ENCODE measurements at places on chromosomes 5 and 9. TPM values are rescaled to one million over a fixed set of nuclear protein-coding genes. Genes with fewer than 3 reads are reported as not detected.
A peak's percentile ranks its signal among the peaks of the same experiment; 100 is the strongest.

DNA sequence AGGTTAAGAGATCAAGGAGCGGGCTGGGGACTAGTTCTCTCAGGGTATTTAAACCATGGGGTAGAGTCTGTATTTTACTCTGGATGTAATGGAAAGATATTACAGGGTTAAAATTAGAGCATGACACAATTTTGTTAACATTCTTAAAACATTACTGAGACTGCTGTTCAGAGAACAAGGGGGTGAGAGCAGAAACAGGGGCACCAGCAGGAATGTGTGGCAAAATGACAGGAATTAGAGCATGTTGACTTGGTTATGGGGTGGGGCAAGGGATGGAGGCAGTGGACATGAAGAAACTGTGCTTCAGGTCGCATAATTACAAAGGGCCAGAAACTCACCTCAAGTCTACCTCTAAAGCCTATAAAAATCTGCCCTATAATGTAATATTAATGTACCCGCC lies 75.0 kb downstream of the TMEM232 start:
- no peak for DNase-seq

GRCh38 chr9:124665391-124666058 lies 105.6 kb downstream of the NR6A1 start:
- no peak for DNase-seq

DNA sequence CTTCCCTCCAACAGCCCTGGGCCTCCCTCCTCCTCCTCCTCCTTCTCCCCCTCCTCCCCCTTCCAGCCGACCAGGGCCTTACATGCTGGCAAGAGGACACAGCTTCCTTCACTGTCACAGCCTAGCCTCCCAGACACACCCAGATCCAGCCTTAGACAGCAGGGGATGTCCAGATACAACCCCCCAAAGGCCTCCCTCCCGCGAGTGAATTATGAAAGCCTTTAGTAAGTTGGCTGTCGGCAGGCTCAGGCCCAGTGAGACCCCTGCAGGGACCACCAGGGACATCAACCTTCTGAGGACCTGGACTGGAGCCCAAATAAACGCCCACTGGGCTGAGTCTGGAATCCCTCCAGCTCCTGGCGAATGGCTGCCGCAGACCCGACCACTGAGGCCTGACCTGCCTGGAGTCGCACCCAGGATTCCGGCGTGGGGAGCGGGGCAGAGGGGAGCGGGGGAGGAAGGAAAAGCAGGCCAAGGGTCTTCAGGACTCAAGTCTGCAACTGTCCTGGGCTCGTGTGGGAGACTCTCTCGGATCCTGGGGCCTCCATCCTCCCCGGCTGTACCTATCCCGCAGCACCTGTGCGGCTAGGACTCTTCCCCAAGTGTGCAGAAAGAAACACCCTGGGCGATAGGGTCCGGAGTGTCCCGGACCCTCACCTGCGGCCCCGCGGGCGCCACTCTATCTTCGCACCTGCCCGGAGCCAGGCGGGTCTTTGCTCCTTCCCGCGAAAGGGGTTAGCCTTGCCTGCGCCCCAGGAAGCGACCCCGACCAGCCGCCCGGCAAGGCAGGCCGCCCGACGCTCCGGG lies 705 bp downstream of the SEPTIN8 start:
- DNase-seq: peak; percentile 66

DNA sequence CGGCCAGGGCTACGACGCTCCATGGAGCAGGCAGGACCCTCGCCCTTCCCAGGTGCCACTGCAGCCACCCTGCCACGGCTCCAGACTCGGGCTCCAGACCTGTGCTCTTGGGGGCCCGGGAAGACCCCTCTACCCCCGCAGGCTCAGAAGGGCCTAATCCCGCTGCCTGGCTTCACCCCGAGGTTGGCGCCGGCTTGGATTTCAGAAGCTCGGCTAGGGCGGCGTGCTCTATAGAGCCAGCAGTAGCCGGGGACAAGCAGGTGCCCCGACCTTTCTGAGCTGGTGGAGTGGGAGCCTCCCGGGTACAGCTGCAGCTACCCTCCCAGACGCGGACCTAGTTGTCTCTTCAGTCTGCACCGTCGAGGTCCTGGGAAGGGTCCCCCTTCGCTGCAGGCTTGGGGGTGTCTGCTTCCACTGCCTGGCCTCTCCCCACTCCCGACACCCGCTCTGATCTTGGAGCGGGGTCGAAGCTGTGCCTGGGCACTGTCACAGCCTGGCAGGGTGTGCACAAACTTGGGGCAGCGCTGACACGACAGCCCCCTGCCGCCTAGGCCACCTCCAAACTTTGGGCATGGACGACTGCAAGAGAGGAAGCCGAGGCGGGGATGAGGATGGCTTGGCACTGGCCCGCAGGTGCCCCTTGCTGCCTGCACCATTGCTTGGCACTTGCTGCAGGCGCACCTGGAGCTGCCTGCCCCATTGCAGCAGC lies 1366.1 kb upstream of the CDH9 start:
- DNase-seq: no peak

DNA sequence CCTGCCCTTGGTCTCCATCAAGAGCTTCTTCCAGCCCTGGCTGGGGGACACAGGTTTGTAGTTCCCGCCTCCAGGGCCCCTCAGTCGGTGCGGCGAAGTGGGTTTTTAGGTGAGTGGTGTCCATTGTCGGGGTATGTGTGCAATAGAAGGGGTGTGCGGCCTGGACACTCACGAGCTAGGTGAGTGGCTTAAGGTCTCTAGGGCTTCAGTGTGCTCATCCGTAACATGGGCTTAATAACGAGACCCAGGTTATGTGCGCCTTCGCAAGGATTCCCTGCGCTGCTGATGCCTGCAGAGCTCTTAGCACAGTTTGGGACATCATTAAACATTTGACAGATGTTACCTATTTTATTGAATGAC lies 656 bp downstream of the CEP78 start:
- DNase-seq: no peak

DNA sequence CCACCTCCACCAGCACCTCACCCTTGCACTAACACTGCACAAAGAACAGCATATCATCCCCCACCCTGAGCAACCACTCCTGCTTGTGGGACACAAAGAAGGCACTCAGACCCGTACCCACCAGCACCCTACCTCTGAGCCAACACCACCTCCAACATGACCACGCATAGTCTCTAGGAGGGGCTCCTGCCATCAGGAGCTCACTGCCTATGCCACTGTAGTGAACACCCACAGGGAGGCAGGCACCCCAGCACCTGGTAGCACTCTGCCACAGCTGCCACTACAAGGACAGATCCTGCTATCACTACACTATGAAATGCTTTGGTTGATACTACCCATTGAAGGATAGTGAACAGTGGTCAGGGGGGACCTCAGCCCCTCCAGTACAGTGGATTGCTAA lies 395.6 kb upstream of the GRAMD2B start:
- no peak for DNase-seq

DNA sequence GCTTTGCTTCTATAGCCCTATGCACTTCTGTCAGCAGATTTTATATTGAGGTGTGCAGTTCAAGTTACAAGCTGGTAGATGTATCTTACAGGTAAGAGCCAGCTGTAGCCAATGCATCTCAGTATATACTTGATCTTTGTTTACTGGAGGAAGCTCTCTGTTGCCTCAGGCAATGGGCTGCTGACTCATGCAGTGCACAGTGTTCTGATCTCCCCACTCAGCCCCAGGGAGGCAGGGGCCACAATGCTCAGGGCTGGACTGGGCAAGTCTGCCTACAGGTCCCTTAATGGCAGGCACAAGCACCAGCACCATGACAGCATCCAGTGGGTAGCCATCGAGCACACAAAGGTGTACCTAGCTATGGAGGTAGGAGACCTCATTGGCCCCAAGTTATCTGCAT lies 178.8 kb upstream of the CDH10 start:
- DNase-seq: peak; percentile 19

DNA sequence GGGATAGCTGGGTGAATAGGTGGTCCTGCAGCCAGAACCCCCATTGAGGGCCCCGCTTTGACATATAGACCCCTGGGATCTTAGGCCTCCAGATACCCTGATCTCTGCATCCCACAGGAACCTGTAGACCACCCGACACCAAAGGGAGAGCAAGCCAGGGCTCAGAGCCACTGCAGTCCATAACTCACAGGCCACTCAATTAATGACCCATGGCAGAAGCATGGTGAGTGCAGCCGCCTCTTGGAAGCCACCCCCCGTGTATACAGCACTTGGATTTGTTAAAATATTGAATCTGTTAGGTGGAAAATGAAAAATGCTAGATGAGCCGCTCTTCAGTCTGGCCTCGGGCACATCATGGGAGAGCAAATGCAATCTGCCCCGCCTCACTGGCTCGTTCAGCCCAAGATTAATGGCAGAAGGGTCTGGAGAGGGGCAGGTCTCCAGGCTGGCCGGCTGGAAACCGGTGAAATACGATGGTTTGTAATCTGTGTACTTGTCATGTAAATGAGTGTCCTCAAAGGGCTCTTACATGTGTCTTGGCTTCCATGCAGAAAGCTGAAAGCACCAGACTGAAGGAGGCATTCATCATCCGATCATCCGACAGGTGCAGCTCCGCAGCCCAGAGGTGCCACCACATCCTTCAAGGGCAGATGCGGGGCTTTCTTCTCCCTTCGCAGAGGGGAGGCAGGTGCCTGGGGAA lies 111.3 kb downstream of the OLFM1 start:
- DNase-seq: no peak

- DNase-seq: no peak
These were observed 125.7 kb upstream of the SMIM23 start for GRCh38 chr5:171659896-171660295.

DNA sequence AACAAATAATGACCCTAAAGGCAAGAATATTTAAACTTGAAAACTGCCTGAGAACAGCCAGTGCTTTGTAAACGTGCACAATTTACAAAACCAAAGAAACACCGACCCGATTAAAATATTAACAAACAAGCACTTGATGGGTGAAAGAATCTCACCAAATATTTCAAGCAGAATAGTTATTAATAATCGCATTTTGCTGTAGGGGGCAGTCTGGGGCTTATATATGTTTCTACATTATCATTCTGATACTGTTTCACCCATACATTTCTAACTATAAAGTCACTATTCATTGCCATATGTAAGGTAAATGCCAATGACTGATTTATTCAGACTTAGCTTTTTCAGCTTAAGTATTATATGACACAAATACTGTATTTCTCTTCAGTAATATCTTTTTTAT lies 37.7 kb downstream of the UBAP2 start:
- no peak for DNase-seq

GRCh38 chr9:88179062-88179521 lies 40.8 kb upstream of the SPATA31C2 start:
- no peak for DNase-seq

- DNase-seq: no peak
These were observed 204.8 kb downstream of the GAPVD1 start for GRCh38 chr9:125466411-125466810.

DNA sequence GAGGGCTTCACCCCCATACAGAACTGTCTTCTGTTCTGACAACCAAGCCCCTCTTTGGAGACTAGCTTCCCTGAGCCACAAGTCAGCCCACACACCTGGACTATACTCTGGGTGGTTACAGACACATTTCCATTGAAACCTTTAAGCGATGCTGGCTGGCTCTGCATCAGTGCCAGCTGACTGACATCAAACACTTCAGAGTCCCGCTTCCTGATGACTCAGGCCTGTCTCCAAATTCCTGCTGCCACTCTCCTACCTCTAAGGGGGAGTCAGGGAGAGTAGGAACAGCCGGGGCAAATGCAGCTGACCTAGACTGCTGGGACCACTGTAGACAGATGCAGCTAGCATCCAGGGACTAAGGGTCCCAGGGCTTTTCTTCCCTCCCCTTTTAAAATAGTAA lies 59.4 kb downstream of the SIL1 start:
- peak; percentile 67 for DNase-seq

- DNase-seq: peak; percentile 80
These were observed 1.0 kb upstream of the IL12B start for GRCh38 chr5:159331093-159331973.

GRCh38 chr5:55421074-55421529 lies 113.3 kb downstream of the MTREX start:
- no peak for DNase-seq

GRCh38 chr5:126852091-126852571 lies 75.2 kb downstream of the LMNB1 start:
- DNase-seq: no peak

- DNase-seq: no peak
These were observed 46.1 kb upstream of the ASS1 start for GRCh38 chr9:130398487-130399240.

DNA sequence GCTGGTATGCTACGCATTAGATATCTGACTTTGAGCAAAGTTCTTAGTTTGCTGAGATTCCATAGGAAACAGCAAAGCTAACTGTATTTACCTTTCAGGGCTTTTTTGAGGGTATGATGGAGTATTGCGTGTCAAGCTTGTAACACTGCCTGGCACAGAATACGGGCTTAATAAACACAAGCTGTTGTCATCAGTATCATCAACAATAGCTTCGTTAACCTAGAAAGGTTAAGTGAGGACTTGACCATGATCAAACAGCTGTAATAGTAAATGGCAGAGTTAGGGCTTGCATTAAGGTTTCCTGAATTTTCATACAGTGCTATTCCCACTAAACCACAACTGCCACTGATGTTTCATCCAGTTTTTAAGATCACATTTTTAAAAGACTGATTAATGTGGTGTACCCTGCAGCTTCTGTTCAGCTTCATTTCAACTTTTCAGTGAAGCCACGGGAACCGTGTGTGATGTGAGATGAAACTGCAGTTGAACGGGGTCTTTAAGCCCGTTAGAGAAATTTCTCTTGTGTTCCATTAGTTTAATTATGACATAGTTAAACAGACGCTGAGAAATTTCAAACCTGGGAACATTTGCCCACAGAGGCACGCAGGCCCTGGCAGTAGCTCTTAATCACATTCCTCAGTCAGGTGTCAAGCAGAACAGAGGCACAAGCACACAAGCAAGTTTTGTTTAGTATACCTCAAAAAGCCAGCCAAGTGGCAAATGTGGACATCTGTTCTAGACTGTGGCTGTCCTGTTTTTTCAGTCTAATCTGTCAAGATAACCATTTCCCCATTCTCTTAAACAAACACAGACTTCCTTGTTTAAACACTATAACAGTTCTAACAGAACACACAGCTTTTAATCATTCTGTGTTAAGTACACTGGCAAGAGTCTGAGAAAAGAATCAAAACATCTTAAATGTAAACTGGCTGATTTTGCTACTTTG lies 147.1 kb downstream of the ZNF608 start:
- peak; percentile 55 for DNase-seq

GRCh38 chr9:114316605-114317230 lies 6.2 kb upstream of the ORM1 start:
- DNase-seq: no peak

DNA sequence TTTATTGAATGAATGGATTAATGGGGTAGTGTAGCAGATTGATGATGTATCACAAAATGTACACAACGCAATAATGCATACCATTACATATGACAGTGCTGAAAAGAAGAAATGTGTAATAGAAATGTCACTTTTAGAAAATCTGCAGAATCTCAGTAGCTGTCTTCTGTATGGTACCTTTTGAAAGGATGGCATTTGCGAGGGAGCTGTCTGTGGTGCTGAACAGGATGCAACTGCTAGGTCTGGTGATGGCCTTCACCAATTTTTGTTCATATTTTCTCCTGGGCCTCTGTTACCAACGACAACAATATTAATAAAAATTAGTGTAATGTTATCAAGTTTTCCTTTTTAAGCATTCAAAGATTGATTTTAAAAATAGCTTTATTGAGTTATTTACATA lies 36.2 kb upstream of the OTULIN start:
- peak; percentile 39 for DNase-seq

ASPN gene
- not detected for total RNA-seq

SLC6A7 gene
- total RNA-seq: not detected

DAB2 gene
- 53.1 TPM for total RNA-seq

IL17B gene
- total RNA-seq: not detected

PLPPR1 gene
- total RNA-seq: not detected

MSMP gene
- not detected for total RNA-seq

Data from MG63 (cell line).